ENCODE measurements at places on chromosomes 7 and 10. TPM values are rescaled to one million over a fixed set of nuclear protein-coding genes. Genes with fewer than 3 reads are reported as not detected.

The NOM1 gene
- total RNA-seq: 20.1 TPM

GRCh38 chr7:121151774-121152221 is 163.3 kb downstream of the CPED1 start:
- DNase-seq: no peak

DNA sequence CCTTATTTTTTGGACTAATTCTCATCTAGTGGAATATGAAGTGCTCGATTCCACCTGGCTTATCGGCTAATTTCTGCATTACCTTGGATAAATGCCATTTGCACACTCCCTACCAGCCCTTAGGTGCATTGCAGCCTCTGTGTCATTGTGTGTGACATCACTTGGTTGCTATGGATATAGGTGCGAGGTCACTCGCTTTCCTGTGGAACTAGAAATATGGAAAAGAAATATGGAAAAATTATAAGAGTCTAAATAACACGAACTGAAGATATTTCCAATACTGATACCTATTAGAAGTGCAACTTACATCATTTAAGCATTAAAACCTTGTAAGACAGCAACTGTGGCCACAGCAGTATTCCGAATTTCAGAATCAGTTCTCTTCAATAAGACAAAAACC is 2.0 kb downstream of the YWHAG start:
- DNase-seq: peak; percentile 40

- no peak for DNase-seq
These were observed 227.7 kb downstream of the MAD1L1 start for GRCh38 chr7:2004841-2005725.
